Retina (tissue), 1 donor: ENCODE measurements at places on chromosomes 11 and 22.

DNA sequence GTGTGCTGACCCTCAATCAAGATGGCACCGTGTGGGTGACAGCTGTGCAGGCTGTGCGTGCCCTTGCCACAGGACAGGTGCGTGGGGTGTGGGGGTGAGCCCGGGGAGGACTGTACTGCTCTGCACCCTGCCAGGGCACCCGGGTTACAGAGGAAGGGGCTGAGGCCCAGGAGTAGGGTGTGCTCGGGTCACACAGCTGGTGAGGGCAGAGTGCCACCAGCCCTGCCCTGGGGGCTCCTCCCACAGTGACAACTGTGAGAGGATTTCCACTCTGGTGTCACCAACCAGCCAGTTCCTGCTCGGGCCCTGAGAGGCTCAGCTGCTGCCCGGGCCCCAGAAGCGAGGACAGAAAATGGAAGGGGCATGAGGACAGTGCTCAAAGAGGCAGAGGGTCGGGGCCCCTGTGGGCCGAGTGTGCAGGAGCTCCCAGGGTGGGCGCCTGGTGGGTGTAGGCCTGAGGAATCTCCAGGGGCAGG, 20.5 kb downstream of the TRMU start:
- no peak for DNase-seq

- no peak for DNase-seq
Measured at GRCh38 chr11:56196705-56197104, 20.3 kb downstream of the OR5J2 start.

- DNase-seq, result no peak
Measured at GRCh38 chr22:34943830-34944229, 122.1 kb upstream of the ISX start.

- no peak for DNase-seq
Measured at GRCh38 chr11:69484427-69485259, 3.2 kb downstream of the LINC01488 start.

- DNase-seq, result no peak
Measured at GRCh38 chr22:33357981-33358399, 299.8 kb upstream of the SYN3 start.

DNA sequence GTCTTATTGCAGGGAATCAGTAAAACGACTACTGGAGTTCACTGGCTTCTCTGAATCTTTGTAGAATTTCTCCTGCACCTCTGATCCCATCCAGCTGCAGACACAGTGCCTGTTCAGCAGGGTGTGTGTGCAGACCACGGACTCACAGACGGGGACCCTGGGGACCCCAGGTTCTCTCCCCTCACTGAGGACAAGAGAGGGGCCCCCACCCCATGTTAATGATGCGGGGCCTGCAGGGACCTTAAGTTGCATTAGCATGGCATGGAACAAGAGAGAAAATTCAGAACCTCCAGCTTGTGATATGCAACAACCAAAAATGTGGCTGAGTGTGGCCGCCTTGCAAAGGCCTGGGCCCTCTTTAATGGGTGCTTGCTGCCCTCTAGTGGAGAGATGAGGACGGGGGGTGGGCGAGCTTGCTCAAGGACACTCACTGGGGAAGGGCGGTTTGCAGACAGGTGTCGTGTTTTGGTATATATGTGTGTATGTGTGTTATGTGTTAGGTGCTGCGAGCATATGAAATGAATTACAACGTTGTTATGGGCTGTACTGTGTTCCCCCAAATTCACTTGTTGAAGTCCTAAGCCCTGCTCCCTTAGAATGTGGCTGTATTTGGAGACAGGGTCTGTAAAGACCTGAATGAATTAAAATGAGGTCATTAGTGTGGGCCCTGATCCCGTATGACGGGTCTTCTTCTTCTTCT, 84.4 kb upstream of the SEPTIN5 start:
- peak; percentile 90 for DNase-seq

DNA sequence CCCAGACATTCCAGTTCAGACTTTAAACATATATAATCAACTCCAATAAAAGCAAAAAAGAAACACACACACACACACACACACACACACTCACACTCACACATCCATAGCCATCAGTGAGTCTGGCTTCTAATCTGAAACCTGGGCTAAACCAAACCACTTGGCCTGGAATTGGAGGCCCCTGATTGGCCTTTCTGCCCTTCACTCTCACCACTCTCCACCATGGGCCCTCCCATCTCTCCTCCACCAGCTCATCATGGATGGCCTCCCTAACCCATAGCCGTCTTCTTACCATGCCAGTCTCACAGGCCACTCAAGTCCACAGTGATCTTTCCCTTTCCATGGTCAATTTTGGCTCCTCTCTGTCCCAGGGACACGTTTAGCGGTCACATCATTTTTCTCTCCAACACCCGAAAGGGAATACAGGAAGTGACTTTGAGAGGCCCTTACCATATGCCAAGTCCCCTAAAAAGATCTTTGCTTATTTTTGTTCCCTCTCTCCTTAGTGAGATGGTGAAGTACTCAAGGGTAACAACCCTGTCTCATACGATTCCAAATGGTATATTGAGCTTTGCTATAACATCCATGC, 66.6 kb downstream of the ENDOD1 start:
- DNase-seq, result no peak

GRCh38 chr11:64359712-64360445, 917 bp downstream of the RPS6KA4 start:
- DNase-seq, result no peak

DNA sequence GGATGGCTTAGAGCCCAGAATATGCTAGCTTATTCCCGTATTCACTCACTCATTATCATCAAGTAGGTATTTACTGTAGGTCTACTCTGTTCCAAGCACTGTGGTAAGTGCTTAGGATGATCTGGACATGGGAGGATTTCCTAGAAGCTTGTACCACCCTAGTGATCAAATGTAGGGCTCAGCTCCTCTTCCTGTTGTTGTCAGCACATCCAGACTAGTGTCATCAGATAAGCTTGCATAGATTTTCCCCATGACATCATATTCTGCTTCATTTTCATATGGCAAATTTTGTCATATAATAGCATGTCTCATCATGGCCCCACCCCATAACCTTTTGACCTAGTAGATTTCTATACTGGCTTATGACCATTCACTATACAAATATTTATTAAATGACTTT, 19.3 kb upstream of the NUCB2 start:
- no peak for DNase-seq

DNA sequence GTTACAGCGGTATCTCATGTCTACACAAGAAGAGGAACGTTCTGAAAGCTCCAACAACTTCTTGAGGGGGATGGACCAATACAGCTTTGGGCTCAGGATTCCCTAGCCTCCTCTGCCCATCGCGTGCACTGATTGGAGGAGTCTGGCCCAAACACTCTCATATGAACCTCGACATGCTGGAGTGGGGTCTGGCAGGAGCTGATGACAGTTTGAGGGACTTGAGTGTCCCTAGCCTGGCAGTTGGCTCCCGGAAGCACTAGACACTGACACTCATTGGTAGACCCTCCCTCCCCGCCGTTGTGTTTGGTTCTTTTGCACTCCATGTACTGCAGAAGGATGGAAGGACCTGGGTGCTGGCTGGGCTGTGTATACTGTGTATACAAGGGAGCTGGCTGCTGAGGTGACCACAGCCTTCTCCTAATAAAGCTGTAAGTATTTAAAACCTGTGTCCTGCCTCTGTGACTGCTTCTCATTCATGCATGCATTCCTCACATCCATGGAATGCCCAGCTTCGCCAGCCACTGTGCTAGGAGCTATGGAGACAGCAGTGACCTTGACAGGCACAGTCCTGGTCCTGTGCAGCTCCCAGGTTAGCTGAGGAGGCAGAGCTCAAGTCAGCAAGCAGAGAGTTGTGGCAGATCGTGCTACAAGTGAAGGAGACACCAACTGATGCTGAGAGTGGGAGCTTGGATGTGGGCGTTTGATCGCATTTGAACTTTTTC, 27.9 kb downstream of the ADAMTS15 start:
- no peak for DNase-seq

- DNase-seq, result no peak
Measured at GRCh38 chr11:118294053-118294452, 10.5 kb upstream of the CD3E start.

DNA sequence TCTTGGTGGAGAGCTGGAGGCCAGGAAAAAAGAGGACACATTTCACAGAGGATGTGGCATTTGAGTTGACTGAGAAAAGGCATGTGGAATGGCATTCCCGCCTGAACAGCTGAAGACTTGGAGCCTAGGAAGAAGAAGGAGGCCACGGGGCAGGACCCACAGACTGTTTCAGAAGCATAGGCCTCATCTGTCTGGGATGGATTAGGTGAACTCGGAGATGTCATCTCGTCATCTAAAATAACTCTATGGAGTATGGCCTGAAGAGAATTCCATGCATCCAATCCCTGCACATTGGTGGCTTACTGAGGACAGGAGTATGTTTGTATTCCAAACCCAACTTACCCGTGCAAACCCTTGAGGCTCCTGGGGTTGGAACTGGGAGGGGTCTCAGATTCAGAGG, 16.4 kb downstream of the SPATA19 start:
- DNase-seq, result no peak

DNA sequence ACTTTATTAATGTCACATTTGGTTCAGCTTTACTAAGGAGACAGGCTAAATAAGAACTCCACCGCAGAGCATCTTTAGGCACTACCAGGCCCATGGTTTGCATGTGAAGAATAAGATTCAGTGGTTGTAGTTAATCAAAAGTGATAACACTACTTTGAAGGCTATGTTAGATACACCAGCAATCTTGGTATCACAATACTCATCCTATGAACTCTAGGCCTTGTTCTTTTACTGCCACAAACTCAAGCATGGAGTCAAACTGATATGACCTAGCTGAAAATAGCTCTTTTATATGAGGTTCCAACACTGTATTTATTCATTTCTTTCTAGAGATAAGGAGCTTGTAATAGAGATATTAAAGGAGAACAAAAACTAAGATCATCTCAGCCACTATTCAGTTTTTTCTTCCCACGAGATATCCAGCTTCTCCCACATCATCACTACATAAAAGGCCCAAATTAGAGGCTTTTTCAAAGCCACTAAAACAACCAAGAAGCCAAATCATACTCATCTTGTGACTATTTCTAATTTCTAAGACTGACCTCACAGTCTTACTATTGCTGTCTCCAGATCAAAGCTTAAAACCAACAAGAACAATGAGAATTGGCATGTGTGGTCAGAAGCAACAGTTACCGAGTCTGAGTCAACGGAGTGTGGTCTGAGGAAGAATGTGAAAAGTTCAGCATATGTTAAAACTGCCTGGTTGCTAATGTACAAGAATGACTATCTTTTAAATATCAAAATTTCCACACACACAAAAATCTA, 25.1 kb upstream of the GUCY1A2 start:
- no peak for DNase-seq

GRCh38 chr11:2524446-2525165, 79.8 kb downstream of the KCNQ1 start:
- DNase-seq, result no peak

DNA sequence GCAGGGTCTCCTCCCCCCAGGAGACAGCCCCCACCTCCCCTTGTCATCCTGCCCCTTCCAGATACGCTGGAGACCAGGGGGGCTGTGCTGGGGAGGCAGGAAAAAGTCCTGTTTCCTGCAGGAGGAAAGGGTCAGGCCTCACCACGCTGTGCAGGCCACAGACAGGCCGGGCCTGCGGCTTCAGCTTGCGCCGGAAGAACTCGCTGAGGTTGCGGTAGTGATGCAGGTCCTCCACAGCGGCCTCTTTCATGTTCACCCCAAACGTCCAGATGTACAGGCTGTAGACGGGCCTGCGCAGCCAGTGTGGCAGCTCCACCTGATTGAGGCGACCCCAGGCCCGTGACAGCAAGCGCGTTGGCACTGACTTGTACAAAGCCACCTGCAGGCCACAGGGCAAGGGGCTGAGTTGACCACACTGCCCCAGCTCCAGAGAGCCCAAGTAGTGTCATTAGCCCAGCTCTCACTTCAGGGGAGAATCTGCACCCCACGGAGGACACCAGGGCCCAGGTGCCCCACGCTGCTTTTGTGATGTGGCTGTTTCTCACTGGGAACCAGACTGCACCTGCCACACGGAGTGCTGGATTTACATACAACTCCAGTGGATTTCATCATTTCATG, 40.4 kb downstream of the PISD start:
- no peak for DNase-seq

DNA sequence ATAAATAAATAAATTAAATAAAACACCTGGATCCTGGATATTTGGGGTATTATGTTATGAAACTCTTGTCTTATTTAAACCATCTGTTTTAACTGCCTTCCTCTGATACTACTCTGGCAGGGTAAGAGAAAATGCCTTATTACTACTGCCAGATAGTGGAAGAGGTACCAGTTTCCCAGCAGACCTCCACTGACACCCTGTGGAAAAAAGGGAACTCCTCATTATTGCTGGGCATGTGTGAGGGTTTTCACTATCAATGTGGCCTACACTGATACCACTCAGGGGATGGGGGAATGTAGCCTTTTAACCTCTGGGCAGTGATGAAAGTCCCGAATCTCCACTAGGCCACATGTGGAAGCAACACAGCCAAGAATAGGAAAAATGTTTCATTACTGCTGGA, 121.0 kb downstream of the LUZP2 start:
- DNase-seq, result no peak

DNA sequence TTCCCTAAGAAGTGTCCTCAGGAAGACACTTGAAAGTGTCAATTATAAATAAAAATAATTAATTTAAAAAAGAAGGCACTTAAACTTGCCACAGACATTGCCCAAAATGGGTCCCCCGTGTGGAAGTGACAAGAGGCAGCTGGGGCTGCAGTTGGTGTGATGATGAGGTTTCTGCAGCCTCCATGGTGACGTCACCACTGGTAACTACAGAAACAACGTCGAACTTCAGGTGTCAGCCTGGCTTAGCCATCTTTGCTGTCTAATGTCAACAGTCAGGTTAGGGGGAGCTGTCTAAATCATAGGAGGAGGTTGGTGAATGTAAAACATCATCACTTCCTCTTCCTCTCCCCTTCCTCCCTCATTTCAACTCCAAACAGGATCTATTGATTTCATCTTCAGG, 328.6 kb downstream of the MN1 start:
- no peak for DNase-seq

DNA sequence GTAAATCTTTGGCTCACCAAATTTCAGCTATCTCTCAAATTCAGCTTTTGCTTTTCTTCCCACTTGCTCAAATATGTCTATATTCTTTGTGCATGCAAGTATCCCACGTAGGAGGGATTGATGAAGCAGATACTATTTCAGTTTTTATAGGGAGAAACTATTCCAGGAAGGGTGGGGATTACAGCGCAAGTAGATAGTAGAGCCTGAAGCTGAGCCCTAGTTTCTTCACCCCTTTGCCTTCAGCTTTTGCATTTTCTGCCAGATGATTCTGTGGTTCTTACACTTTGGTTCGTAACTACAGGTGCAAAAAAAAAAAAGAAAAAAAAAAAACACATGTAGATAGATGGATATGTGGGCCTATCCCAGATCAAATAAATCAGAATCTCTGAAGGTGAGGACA, 3.1 kb upstream of the ACP2 start:
- no peak for DNase-seq

DNA sequence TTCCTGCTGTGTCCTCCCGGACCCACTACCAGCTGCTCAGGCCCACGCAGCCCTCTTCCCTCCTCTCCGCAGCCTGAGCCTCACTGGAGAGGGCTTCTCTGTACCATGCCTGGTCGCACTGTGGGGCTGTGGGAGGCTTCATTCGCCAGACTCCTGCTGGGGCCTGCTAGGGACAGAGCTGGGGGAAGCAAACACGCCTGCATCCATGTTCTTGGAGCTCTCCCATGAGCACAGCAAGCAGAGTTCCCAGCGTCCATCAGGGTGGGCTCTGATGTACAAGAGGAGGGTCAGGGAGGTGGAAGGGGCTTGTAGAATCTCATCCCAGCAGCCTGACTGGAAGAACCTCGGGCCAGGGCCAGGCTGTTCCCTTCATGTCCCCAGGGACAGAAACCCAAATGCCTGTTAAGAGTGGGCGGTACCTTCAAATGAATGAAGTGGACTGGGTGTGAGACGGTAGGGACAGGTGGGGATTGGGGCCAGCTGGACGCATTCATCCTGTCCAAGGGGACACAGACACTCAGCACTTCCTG, 59.9 kb downstream of the MPPED1 start:
- DNase-seq, result no peak
